ENCODE measurements at places on chromosomes 13 and 19. TPM values are rescaled to one million over a fixed set of nuclear protein-coding genes. Genes with fewer than 3 reads are reported as not detected.
A peak's percentile ranks its signal among the peaks of the same experiment; 100 is the strongest.

Gene LILRA2
- not detected for total RNA-seq

Gene SLC25A41
- 0.42 TPM for total RNA-seq

DNA sequence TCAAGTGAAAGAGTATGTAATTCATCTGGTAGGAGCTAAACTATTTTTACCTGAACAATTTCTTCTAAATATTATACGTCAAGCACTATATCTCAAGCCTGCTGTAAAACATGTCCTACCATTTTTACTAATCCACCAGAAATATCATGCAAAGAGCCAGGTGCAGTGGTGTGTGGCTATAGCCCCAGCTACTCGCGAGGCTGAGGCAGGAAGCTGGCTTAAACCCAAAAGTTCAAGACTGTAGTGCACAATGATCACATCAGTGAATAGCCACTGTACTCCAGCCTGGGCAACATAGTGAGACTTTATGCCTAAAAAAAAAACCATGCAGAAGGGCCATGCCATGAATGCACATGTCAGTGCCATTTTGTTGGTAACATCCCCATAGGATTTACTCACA lies 20.7 kb upstream of the CLN5 start:
- H3K27ac ChIP-seq, result no peak overlapping the region
- no peaks in the 10 kb centered on the region for H3K36me3 ChIP-seq
- H3K4me3 ChIP-seq, result no peak overlapping the region
- H3K4me1 ChIP-seq, result no peaks in the 10 kb centered on the region
- no peaks in the 10 kb centered on the region for H3K27me3 ChIP-seq

DNA sequence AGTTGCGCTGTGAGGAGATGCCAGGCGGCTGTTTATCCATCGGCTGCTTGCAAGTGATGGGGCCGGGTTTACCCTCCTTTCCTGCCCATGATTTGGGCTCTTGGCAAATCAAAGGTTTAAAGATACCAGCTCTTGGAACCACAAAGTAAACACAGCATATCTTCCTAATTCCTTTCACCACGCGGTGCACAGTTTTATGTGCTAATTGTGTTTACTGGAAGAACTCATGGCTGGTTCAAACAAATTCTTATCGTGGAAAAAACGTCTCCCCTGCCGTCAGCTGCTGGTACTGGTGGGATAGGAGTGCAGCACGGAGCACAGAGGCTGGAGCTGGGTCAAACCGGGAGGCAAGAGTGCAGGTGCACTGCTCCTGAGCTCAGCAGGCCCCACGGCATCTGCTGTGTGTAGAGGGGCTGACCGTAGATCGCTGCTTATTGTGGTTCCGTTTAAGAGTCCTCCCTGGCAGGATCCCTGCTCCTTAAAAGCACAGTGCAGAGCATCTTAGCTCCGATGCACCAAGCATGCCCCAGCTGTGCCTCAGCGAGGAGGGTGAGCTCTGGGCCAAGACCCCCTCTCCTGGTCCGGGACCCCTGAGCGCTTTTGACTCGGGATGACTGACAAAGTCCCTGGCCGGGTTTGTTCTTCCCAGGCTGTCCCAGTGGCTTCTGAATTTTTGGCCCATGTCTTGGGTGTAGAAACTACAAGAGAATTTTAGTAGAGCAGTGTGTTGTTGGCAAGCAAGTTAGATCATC lies 51.3 kb upstream of the GAS6 start:
- H3K4me1 ChIP-seq, result no peaks in the 10 kb centered on the region
- H3K27ac ChIP-seq, result no peak overlapping the region
- DNase-seq, result peak; percentile 15

DNA sequence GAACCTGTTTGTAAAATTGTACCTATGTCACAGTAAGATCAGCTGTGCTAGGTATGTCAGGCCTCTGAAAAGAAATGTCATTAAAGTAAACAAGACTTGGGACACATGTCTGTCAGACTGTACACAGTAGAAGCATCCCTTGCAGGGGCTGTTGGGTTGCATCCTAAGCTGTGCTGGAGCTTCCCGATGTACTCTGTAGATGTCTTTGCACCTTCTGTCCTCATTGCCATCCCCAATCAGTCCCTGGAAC lies 48.7 kb upstream of the GPR183 start:
- H3K4me3 ChIP-seq, result no peak overlapping the region
- H3K36me3 ChIP-seq, result peaks cover 9% of the 10 kb centered on the region
- no peak for DNase-seq
- H3K27ac ChIP-seq, result no peak overlapping the region
- no peaks in the 10 kb centered on the region for H3K4me1 ChIP-seq

Gene ZNF665
- 3.7 TPM for total RNA-seq
